Panc1 (cell line): ENCODE measurements at places on chromosomes 3 and 15. TPM values are rescaled to one million over a fixed set of nuclear protein-coding genes. Genes with fewer than 3 reads are reported as not detected.
A peak's percentile ranks its signal among the peaks of the same experiment; 100 is the strongest.

The SSUH2 gene
- total RNA-seq: not detected

The LRRC34 gene
- total RNA-seq: 1.2 TPM

The PIF1 gene
- total RNA-seq: 38.6 TPM

DNA sequence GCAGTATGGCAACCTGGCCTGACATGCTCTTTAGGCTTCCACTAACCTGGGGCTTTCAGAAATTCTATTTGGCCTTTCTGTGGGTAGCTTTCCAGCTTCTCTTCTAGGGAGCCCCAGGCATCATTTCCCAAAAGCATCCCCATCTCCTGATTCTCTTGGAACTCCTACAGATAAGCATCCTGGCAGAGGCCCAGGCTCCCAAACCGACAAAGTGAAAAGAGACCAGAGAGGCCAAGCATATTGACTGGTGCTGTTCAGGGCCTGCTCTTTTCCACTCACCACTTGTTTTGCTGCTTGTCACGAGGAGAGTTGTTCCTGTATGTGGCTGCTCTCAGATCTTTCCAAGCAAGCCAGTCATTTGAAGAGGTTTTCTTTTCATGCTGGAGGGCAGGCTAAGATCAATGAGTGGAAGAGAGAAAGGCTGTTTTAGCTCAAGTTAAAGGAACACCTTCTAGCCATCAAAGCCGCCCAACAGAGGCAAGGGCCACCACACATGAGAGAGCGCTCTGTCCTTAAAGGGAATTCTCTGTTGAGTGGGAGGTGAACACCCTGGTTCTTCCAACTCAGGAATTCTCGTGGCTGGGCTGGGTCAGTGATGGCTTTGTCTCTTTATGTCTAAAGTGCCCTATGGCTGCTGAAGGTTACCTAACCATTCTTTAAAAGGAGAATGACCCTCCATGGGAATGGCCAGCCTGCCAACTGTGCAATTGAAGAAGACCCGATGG is 31.1 kb upstream of the NR2E3 start:
- no peaks in the 10 kb centered on the region for H3K27me3 ChIP-seq
- no peak overlapping the region for H3K4me3 ChIP-seq
- H3K36me3 ChIP-seq: no peaks in the 10 kb centered on the region
- H3K4me1 ChIP-seq: peaks cover 6% of the 10 kb centered on the region; the same call in 1 of the 2 replicates
- no peak overlapping the region for H3K27ac ChIP-seq
- no peak for DNase-seq

DNA sequence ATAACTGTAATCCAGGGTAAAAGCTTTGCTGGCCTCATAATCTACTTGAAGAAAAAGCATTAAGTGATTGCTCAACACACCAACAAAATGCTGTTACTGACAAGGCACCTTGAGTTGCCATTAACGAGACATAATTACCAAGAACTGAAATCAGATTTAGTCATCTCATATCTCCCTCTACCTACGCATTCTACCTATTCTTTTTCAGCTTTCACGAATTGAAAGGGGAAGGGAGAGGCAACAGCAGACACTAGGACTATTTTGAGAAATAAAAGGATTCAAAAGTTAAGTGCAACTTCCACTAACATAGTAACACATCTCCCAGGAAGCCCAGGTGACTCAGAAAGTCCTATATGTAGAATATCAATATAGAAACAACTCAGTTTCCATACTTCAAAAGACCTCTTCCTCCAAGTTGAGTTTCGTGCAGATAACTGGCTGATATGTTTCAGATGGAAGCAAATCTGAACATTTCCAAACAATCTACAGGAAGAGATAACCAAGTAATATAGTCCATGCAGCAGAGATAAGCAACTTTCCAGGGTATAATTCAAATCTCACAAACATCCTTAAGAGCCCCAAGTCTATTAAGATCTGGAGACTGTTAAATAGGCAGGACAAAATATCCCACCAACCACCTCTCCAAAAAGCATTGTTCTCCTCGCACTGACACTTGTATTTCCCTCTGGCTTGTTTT is 1.9 kb downstream of the OSBPL10 start:
- H3K36me3 ChIP-seq: no peaks in the 10 kb centered on the region
- no peak for DNase-seq
- peaks cover 48% of the 10 kb centered on the region for H3K4me1 ChIP-seq
- H3K27ac ChIP-seq: peak overlapping the region; percentile 99
- peak overlapping the region; percentile 83 for H3K4me3 ChIP-seq

DNA sequence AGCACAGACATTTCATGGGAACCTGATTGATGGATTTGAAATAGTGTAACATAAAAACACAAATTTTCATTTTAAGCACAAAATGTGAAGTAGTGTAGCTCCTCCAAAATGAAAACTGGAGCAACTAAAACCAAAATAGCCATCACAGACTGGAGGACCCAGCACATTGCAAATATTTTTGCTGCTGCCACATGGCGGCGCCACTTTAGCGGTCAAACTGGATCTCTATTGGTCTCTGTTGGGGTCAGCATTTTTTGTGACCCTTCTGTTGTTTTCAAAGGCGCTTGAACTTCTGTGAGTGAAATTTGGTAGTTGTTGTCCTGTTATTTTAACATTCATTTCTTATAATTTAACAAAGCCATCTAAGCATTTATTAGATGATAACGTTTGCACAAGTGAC is 259.9 kb downstream of the IL20RB start:
- no peak overlapping the region for H3K4me3 ChIP-seq
- H3K27me3 ChIP-seq: no peaks in the 10 kb centered on the region
- H3K27ac ChIP-seq: no peak overlapping the region
- no peak for DNase-seq

- DNase-seq: no peak
- H3K27me3 ChIP-seq: no peaks in the 10 kb centered on the region
- no peak overlapping the region for H3K27ac ChIP-seq
- no peaks in the 10 kb centered on the region for H3K4me1 ChIP-seq
- H3K4me3 ChIP-seq: no peak overlapping the region
These were observed 35.1 kb downstream of the DAZL start for GRCh38 chr3:16570113-16570512.

DNA sequence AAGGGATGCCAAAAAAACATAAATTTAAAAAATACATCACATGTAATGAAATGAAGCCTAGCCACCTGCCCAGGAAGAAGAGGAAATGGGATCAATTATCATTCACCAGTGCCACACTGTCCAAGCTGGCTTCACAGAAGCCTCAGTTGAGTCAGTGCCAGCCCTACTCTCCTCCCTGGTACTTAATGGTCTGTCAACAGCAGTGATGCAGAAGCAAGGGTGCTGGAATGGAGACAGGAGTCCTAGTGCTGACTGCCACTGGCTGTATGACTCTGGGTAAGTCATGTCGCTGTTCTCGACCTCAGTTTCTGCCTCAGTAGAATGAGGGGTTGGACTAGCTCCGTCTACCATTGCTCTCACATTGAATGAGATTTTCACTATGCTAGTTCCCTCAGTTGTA is 78.5 kb upstream of the LARS2 start:
- no peak overlapping the region for H3K4me3 ChIP-seq
- no peak for DNase-seq
- no peaks in the 10 kb centered on the region for H3K4me1 ChIP-seq
- no peaks in the 10 kb centered on the region for H3K36me3 ChIP-seq

DNA sequence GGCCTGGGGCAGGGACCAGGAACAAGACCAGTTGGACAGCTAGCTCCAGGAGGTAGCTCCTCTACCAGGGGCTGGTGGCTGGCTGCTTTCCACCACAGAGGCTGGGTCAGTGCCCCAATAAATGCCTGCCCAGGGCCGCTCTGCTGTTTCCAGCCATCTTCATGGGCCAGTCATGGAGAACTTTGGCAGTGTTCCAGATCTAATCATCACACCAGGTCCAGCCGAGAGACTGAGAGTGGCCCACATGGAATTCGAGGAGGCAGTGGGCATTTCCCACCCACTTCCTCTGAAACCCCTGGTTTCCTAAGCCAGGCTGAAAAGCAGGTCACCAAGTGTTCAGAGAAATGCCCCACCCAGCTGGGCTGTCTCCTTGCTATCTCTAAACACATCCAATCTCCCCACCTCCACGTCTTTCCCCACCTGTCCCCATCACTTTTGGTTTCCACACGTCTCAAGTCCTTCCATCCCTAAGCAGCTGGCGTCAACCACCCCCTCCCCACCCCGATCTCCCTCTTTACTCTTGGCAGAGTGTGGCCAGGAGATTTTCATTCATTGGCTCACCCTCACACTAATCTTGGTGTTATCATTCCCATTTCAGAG is 190.0 kb upstream of the LINGO1 start:
- H3K27ac ChIP-seq: no peak overlapping the region
- H3K27me3 ChIP-seq: peaks cover 10% of the 10 kb centered on the region; the same call in 1 of the 2 replicates
- H3K4me1 ChIP-seq: no peaks in the 10 kb centered on the region
- no peak overlapping the region for H3K4me3 ChIP-seq

DNA sequence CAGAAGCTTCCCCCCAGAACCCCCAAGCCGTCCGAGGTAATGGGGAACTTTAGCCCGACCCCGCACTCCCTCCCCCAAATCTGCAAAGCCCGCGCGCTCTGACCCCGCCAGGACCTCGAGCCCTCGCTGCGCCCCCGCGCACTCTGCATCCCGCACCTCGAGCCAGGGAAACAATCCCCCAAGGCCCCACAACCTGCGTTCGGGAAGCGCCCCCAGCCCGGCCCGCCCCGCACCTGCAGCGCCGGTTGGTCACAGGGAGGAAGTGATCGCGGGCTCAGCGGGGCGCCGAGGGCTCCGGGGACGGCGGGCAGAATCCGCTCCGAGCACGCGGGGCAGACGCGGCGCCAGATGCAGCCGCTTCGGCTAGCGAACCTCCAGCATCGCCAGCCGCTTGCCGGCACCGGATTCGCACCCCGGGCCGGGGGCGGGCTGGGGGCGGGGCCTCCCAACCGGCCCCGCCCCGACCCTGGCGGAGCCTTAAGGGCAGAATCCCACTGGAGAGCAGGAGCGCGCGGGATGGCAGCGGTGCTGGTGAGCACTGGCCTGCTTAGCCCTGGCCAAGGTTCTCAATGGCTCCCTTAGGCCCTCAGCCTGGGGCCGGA is at the start of gene CAMKV:
Gene CAMKV (minus strand): TSS at position 382 of the 602 bp plus-strand sequence. CDS start 7,518 bp downstream, outside the sequence.
- H3K4me3 ChIP-seq: peak within 1 kb of the TSS; percentile 38
- H3K36me3 ChIP-seq: no peaks in the 10 kb centered on the region
- no peak within 1 kb of the TSS for H3K27ac ChIP-seq
- no peaks in the 10 kb centered on the region for H3K4me1 ChIP-seq
- no peak for DNase-seq

DNA sequence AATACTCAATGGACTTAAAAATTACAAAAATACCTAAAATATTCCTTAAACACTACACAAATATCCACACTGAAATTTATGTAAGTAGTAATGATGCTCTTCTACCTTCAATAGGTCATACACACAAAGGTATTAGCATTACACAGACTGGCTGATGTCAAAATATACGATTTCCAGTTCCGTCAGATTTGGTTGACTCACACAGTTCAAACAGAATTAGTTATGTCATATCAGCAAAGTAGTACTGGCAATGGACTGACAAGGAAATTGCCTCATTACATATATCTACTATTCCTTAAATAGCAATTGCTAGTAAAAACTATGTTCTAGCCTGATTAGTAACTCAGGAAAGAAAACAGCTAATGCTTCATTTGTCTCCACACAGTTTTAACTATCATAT is 70.8 kb downstream of the ADAM10 start:
- no peaks in the 10 kb centered on the region for H3K36me3 ChIP-seq
- no peak for DNase-seq
- no peak overlapping the region for H3K4me3 ChIP-seq

- DNase-seq: peak; percentile 18
- H3K4me1 ChIP-seq: no peaks in the 10 kb centered on the region
- no peaks in the 10 kb centered on the region for H3K36me3 ChIP-seq
- no peak overlapping the region for H3K27ac ChIP-seq
These were observed 106.5 kb upstream of the ACP3 start for GRCh38 chr3:132210476-132211346.

DNA sequence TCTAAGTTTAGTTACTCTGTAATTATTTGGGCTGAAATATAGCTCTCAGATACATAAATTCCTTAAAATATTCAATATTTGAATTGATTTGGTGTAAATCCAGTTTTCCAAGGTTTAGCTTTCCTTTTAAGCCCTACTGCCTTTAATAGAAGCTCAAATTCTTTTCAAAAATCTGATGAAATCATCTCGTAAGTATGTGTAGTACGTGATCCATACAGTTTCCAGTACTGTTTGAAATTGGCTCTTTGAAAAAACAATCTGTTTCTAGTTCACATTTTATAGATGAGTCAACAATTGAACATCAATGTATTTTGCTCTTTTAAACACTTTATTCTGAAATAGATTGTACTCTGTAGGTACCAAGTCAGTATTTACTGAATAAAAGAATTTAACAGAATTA is 84.2 kb downstream of the LRRC49 start:
- H3K27me3 ChIP-seq: no peaks in the 10 kb centered on the region
- H3K4me1 ChIP-seq: no peaks in the 10 kb centered on the region
- H3K4me3 ChIP-seq: no peak overlapping the region
- H3K27ac ChIP-seq: no peak overlapping the region

DNA sequence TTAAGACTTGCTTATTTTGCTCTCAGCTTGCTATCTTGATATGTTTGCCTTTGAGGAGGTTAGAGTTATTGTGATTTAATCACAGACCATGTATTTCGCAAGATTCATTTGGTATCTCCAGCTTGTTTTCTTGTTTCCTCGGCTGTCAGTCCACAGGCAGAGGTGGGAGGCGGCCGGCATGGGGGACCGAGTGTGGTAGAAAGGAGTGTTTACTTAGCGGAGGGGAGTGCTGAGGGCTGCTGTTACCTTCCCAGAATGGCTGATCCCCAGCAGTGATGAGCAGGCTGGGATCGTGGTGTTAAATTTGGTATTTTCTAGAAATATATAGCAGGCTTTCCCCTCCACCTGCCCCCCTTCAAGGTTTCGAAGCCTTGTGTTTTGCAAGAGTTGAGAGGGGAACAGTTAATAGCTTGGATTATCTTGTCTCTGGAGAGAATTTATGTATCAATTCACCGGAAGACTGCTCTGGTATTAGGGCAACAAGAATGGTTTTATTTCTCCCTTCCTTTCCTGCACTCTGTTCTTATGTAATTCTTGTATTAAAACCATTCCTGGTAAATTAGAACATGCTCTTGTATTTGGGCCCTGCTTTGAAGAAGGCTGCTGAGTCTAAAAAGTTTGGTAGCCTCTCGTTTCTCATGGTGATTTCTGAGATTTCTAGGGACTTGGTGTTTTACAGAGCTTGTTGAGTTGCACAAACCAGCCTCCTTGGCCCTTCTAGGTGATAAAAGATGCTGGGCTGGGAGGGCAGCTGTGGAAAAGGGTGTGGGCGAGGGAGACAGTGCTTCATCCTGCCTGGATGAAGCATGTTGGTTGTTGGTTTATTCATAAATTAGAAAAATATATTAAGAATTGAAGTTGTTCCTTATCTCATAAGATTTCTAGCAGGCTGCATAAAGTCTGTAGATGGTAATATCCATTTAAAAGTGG is 151.4 kb downstream of the IGF1R start:
- H3K27ac ChIP-seq: peak overlapping the region; percentile 98
- no peak for DNase-seq
- H3K36me3 ChIP-seq: no peaks in the 10 kb centered on the region
- H3K4me3 ChIP-seq: 0 out of 2 replicates have a peak overlapping the region, but pooled peaks have one; percentile 0
- H3K27me3 ChIP-seq: no peaks in the 10 kb centered on the region
